WTC11 (cell line): ENCODE measurements at places on chromosomes 7 and 10. TPM values are rescaled to one million over a fixed set of nuclear protein-coding genes. Genes with fewer than 3 reads are reported as not detected.

- DNase-seq, result no peak
- peaks cover 8% of the 10 kb centered on the region for H3K4me1 ChIP-seq
- H3K27me3 ChIP-seq, result no peaks in the 10 kb centered on the region
- H3K4me3 ChIP-seq, result no peak overlapping the region
- H3K27ac ChIP-seq, result no peak overlapping the region
Observed at GRCh38 chr7:111919631-111920179, 286.5 kb downstream of the DOCK4 start.

DNA sequence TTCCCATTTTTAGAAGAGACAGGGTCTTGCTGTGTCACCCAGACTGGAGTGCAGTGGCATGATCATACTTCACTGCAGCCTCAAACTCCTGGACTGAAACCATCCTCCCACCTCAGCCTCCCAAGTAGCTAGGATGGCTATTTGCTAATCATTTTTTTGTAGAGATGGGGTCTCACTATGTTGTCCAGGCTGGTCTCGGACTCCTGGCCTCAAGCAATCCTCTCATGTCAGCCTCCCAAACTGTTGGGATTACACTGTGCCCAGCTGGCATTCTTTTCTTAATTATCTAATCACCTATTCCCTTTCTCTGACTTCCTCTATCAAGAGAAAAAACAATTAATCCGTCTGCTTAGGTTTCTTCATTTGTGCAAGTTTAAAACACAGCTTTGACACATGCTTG is 172.5 kb upstream of the TRIM24 start:
- no peak for DNase-seq
- H3K36me3 ChIP-seq, result peaks cover 34% of the 10 kb centered on the region
- H3K4me1 ChIP-seq, result no peaks in the 10 kb centered on the region
- no peak overlapping the region for H3K27ac ChIP-seq
- H3K27me3 ChIP-seq, result peaks cover 22% of the 10 kb centered on the region

- no peaks in the 10 kb centered on the region for H3K27me3 ChIP-seq
- peaks cover 26% of the 10 kb centered on the region for H3K4me1 ChIP-seq
- H3K36me3 ChIP-seq, result peaks cover 20% of the 10 kb centered on the region
- no peak overlapping the region for H3K4me3 ChIP-seq
- H3K27ac ChIP-seq, result no peak overlapping the region
Observed at GRCh38 chr10:87753995-87754866, 63.8 kb downstream of the ATAD1 start.

- H3K36me3 ChIP-seq, result no peaks in the 10 kb centered on the region
- peaks cover 100% of the 10 kb centered on the region for H3K27me3 ChIP-seq
- peak within 1 kb of the TSS; percentile 74; the same call in 1 of the 2 replicates for H3K27ac ChIP-seq
- peak; percentile 56 for DNase-seq
Observed at GRCh38 chr10:69573056-69573806, at the start of gene NEUROG3. TSS of gene NEUROG3 (minus strand) at chr10:69573422. CDS start at chr10:69573043, 379 bp downstream.

DNA sequence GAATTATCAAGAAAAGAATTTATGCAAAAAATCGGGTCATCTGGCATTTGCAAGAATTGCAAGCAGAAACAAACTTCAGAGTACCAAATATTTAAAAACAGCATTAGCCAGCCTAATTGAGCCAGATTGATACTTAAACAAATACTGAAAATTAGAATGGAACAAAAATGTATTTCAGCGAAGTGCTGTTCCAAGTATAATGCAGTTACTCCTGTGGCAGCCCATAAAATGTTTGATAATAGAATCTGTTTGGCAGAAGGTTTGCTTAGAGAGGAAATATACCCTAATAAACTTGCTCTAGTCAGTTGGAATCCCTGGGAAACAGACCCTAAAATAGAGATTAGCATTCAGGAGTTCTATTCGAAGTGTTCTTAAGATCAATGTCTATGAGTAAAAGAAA is 835.1 kb upstream of the MBL2 start:
- H3K36me3 ChIP-seq, result peaks cover 26% of the 10 kb centered on the region
- no peak overlapping the region for H3K4me3 ChIP-seq
- no peak for DNase-seq
- H3K4me1 ChIP-seq, result peaks cover 35% of the 10 kb centered on the region
- peak overlapping the region; percentile 90 for H3K27ac ChIP-seq
- no peaks in the 10 kb centered on the region for H3K27me3 ChIP-seq

- H3K36me3 ChIP-seq, result no peaks in the 10 kb centered on the region
- DNase-seq, result no peak
- H3K27me3 ChIP-seq, result no peaks in the 10 kb centered on the region
- H3K4me3 ChIP-seq, result no peak overlapping the region
- H3K4me1 ChIP-seq, result no peaks in the 10 kb centered on the region
Observed at GRCh38 chr7:114264023-114264422, 150.6 kb upstream of the FOXP2 start.

GRCh38 chr7:139820089-139820488 is 9.0 kb upstream of the TBXAS1 start:
- H3K4me3 ChIP-seq, result no peak overlapping the region
- no peak for DNase-seq
- H3K27me3 ChIP-seq, result no peaks in the 10 kb centered on the region
- H3K36me3 ChIP-seq, result no peaks in the 10 kb centered on the region
- no peak overlapping the region for H3K27ac ChIP-seq

GRCh38 chr10:105718207-105718995 is 1077.3 kb downstream of the SORCS3 start:
- DNase-seq, result no peak
- H3K4me1 ChIP-seq, result no peaks in the 10 kb centered on the region
- no peaks in the 10 kb centered on the region for H3K36me3 ChIP-seq
- H3K4me3 ChIP-seq, result no peak overlapping the region

- no peak overlapping the region for H3K4me3 ChIP-seq
- peaks cover 17% of the 10 kb centered on the region for H3K4me1 ChIP-seq
- no peaks in the 10 kb centered on the region for H3K27me3 ChIP-seq
- no peak for DNase-seq
Observed at GRCh38 chr10:31587691-31588090, 268.7 kb downstream of the ZEB1 start.

GRCh38 chr7:124784879-124785818 is 19.6 kb upstream of the GPR37 start:
- H3K4me3 ChIP-seq, result no peak overlapping the region
- no peaks in the 10 kb centered on the region for H3K27me3 ChIP-seq
- peak; percentile 60 for DNase-seq
- H3K27ac ChIP-seq, result no peak overlapping the region
- H3K36me3 ChIP-seq, result peaks cover 3% of the 10 kb centered on the region; the same call in 1 of the 2 replicates
- peaks cover 31% of the 10 kb centered on the region for H3K4me1 ChIP-seq

- DNase-seq, result no peak
- peaks cover 12% of the 10 kb centered on the region for H3K4me1 ChIP-seq
- H3K27me3 ChIP-seq, result no peaks in the 10 kb centered on the region
- H3K36me3 ChIP-seq, result peaks cover 15% of the 10 kb centered on the region
Observed at GRCh38 chr10:89393898-89394297, 1.5 kb downstream of the IFIT1 start.

- peaks cover 5% of the 10 kb centered on the region; the same call in 1 of the 2 replicates for H3K36me3 ChIP-seq
- H3K27ac ChIP-seq, result no peak overlapping the region
- H3K4me3 ChIP-seq, result no peak overlapping the region
- no peak for DNase-seq
Observed at GRCh38 chr10:2263561-2263960, 526.2 kb upstream of the ADARB2 start.

- no peaks in the 10 kb centered on the region for H3K4me1 ChIP-seq
- H3K27me3 ChIP-seq, result no peaks in the 10 kb centered on the region; the same call in 1 of the 2 replicates
- DNase-seq, result no peak
- no peak overlapping the region for H3K27ac ChIP-seq
- no peaks in the 10 kb centered on the region for H3K36me3 ChIP-seq
- H3K4me3 ChIP-seq, result no peak overlapping the region
Observed at GRCh38 chr10:44010873-44011602, 362.4 kb upstream of the ZNF32 start.

- no peak overlapping the region for H3K4me3 ChIP-seq
- peaks cover 6% of the 10 kb centered on the region for H3K27me3 ChIP-seq
- no peak overlapping the region for H3K27ac ChIP-seq
- H3K36me3 ChIP-seq, result no peaks in the 10 kb centered on the region
- peak; percentile 29 for DNase-seq
- H3K4me1 ChIP-seq, result peaks cover 6% of the 10 kb centered on the region; the same call in 1 of the 2 replicates
Observed at GRCh38 chr7:19713676-19714075, 4.8 kb upstream of the POLR1F start.

PTPRE gene
- 1.7 to 3.1 TPM (median 2.0 TPM) in 3 replicates for total RNA-seq

SYT15 gene
- 1.2 to 1.6 TPM (median 1.5 TPM) in 3 replicates for total RNA-seq

ZNF804B gene
- 0.04 TPM in 1 of 3 replicates, not detected in the others for total RNA-seq

WIPF3 gene
- 9.9 to 11.4 TPM (median 10.5 TPM) in 3 replicates for total RNA-seq
